ENCODE measurements at places on chromosomes 7 and 10.

DNA sequence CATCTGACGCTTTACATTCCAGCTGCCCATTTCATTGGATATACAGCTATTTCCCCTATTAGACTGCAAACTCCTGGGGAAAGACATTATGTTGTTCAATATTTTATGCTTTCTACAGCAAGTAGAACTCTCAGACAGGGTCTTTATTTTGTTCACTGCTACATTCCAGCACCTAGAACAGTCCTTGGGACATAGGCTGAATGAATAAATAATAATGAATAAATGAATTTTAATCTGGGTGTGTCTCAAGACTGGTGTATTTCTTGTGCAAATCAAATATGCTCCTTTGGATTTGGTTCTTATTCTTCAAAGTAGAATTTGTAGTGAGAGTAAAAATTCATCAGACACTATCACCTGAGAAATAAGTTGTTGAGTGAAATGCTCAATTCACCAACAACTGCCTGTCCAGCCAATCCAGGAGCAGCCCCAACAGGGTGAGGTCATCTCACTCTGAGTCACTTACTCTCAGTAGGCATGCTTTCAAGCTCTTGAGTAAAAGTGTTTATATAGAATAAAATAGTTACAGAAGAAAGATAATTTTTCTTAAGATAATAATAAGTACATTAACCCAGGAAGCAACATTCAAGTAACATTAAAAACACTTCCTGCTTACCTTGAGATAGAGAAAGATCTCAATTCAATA is 287.5 kb upstream of the NPVF start:
- DNase-seq: no peak

- DNase-seq: no peak
These were observed 84.9 kb upstream of the SEC61G start for GRCh38 chr7:54843841-54844355.

DNA sequence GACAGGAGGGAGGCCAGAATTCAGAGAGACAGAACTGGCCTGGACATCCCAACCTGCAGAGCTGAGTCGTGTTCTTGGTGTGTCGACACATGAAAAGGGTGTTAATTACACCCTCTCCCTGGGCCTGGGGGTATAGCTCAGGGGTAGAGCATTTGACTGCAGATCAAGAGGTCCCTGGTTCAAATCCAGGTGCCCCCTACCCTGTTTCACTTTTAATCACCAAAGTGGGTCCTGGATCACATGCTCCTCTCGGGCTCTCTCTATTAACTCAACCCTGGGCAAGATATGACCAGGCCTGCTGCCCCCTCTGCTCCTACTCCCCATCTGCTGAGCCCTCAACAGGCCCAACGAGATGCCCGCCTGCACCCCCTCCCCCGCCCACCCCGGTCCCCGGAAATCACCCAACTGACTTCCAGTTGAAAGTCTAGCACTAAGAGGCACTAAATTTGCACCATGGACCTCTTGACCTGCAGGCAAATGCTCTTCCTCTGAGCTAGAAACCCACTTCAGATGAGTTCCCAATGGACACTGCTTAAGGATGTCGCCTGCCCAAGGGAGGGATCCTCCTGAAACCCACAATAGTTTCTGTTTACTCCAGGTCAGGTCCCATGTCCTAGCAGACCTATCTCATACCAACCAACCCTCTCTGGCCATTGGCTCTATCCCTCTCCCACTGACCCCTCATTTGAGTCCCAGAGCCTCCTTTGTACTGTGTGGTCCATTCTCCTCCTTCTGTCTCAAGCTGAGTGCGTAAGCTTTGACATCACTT is 137.6 kb downstream of the ZNF467 start:
- no peak for DNase-seq

DNA sequence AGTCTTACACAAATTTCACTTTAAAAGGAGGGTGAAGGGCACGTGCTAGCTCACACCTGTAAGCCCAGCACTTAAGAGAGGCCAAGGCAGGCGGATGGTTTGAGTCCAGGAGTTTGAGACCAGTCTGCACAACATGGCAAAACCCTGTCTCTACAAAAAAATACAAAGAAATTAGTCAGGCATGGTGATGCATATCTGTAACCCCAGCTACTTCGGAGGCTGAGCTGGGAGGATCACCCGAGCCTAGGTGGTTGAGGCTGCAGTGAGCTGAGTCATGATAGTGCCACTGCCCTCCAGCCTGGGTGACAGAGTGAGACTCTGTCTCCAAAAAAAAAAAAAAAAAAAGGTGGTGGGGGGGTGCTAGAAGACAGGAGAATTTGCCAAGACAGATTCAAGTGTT is 237.3 kb upstream of the KLF14 start:
- DNase-seq: no peak

DNA sequence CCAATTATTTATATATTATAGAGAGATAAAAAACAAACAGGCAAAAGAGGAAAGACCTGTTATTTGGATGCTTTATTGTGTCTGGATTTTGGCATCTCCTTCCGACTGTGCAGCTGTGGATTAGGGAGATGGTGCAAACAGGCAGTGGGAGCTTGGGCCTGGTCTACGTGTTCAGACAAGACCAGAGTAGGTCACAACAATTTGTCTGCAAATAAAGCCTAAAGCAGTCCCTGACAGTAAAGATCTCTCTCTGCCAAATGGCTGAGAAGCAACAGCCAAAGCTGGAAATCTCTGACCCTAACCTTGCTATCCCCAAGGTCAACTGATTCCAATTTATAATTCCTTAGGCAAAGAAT is 82.0 kb downstream of the ABLIM1 start:
- no peak for DNase-seq

GRCh38 chr7:12570168-12570533 is 369 bp upstream of the SCIN start:
- no peak for DNase-seq

GRCh38 chr10:8618834-8619233 is 564.3 kb downstream of the GATA3 start:
- no peak for DNase-seq

GRCh38 chr7:1253681-1254181 is 21.1 kb downstream of the UNCX start:
- DNase-seq: no peak

DNA sequence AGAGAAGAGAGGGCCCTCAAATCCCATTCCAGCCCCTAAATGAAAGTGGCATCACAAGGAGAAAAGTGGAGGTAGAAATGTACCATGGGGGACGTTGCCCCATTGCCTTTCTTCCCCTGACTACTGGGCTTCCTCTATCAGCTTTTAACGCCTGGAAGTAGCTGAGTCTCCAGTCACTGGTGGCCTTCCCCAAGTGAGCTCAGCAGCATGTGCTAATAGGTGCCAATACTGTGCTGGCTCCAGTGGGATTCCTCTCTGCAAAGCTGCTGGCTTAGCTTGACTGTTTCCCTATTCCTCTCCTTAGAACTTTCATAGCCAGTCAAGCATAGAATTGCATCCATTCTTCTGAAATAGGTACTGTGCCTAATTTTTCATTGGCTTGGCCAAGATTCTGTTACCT is 32.6 kb downstream of the LRRC4 start:
- DNase-seq: no peak

DNA sequence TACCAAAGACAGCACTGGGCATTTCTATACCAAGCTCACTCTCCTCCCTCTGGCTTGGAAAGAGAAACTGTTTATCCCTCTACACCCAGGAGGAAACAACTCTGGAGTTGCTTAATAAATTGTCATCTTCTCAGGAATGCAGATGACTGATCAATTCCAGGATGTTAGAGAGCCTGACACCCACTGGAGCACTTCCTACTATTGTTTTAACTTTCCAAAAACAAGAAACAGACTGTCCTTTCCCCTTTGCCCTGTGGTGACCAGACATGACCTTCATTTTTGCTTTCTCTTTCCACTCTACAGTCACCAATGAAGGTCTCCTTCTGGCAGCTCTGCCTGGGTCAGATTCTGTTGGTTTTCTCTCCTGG is 19.6 kb downstream of the GIMAP4 start:
- DNase-seq: no peak

- no peak for DNase-seq
These were observed 114.8 kb upstream of the NPY start for GRCh38 chr7:24169077-24169624.

GRCh38 chr7:123771256-123771655 is 22.5 kb upstream of the WASL start:
- no peak for DNase-seq

- DNase-seq: peak; percentile 39
These were observed 1.7 kb upstream of the PAX2 start for GRCh38 chr10:100743626-100744135.

- DNase-seq: no peak
These were observed 89.1 kb upstream of the TRIM24 start for GRCh38 chr7:138370956-138371355.

GRCh38 chr10:80265740-80266512 is 23.5 kb downstream of the MAT1A start:
- no peak for DNase-seq

DNA sequence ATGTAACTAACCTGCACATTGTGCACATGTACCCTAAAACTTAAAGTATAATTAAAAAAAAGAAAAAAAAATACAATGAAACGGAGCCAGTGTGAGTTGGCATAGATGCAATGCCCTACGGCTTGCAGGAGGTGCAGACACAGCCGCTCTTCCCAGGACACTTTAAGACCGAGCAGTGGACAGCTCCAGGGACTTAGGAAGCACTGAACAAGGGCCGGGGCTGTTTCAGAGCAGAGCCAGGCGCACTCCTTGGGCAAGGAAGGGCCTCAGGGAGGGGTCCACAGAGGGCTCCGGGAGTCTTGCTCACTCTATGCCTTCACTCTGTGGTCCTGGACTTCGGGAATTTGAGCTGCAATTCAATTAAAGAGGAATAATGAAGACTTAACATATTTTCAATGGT is 355.3 kb downstream of the TCERG1L start:
- no peak for DNase-seq

GRCh38 chr10:48934672-48935501 is 4.8 kb downstream of the LRRC18 start:
- no peak for DNase-seq

GRCh38 chr10:73205890-73206289 is 38.0 kb downstream of the FAM149B1 start:
- DNase-seq: no peak

GRCh38 chr7:129084801-129085551 is 30.1 kb upstream of the TNPO3 start:
- DNase-seq: no peak

DNA sequence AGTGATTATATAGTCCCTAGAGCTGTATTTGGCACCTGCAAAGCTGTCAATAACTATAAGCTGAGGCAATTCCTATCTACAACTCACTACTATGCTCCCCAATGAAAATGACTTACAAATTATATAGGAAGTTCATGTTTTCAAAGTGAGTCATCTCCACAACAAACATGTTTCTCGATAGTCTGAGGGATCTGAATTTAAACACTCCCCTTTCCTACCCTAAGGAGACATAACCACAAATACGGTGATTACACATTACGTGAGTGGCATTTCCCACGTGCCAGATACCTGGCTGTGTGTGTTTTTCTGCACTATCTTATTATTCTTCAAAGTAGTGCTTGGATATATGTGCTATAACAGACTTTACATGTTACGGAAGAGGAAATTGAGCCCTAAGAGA is 122.5 kb upstream of the C1QL3 start:
- no peak for DNase-seq
